ENCODE measurements at places on chromosomes 4 and X. TPM values are rescaled to one million over a fixed set of nuclear protein-coding genes. Genes with fewer than 3 reads are reported as not detected.

The ATRX gene
- 34.2 TPM for total RNA-seq

The SLITRK4 gene
- total RNA-seq, result 0.32 TPM

The TLR2 gene
- 7.0 TPM for total RNA-seq

The APLN gene
- total RNA-seq, result 0.28 TPM

The EDA2R gene
- total RNA-seq, result 0.72 TPM

The PRKG2 gene
- 1.3 TPM for total RNA-seq

The VCX3B gene
- not detected for total RNA-seq

The LARP7 gene
- 22.8 TPM for total RNA-seq

The USP51 gene
- 0.40 TPM for total RNA-seq

The ATP7A gene
- total RNA-seq, result 8.7 TPM

DNA sequence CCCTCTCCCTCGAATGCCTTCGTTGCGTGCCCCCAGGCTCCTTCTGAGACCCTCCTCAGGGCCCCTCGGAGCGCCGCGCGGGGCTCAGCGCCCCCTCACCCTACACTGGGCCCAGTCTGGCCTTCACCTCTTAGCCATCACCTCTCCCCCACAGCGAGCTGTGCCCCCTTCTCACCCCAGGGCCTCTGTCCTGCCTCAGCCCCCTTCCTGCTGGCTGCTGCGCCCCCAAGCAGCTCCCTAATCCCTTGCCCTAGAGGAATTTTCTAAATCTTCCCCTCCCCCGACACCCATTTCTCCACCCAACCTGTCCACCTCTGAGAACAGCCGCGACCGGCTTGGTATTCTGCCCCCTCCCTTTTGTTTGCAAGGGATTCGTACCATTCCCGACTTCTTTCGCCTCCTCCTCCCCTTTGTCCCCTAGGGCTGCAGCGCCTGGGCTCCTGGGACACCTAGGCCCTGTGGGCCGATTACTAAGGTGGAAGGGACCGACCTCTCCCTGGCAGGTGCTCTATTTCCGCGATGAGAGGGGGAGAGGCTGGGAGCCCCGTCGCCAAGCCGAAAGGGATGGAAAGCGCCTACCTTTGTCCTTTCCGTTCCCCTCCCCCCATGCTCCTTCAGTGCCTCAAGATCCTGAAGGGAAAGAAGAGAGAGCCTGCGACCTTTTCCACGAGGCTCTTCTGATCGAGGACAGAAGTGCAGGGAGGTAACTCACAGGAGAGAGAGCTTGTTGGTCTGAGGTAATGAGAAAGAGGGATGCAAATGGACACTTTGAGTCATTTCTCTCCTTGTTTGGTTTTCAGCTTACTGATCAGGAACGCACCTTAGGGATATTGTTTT is 10.9 kb downstream of the DLG3 start:
- no peak for ATAC-seq

- ATAC-seq, result no peak
Measured at GRCh38 chr4:146243141-146243882, 29.0 kb downstream of the REELD1 start.

- no peak for ATAC-seq
Measured at GRCh38 chr4:180898305-180898704, 1344.9 kb upstream of the TENM3 start.

DNA sequence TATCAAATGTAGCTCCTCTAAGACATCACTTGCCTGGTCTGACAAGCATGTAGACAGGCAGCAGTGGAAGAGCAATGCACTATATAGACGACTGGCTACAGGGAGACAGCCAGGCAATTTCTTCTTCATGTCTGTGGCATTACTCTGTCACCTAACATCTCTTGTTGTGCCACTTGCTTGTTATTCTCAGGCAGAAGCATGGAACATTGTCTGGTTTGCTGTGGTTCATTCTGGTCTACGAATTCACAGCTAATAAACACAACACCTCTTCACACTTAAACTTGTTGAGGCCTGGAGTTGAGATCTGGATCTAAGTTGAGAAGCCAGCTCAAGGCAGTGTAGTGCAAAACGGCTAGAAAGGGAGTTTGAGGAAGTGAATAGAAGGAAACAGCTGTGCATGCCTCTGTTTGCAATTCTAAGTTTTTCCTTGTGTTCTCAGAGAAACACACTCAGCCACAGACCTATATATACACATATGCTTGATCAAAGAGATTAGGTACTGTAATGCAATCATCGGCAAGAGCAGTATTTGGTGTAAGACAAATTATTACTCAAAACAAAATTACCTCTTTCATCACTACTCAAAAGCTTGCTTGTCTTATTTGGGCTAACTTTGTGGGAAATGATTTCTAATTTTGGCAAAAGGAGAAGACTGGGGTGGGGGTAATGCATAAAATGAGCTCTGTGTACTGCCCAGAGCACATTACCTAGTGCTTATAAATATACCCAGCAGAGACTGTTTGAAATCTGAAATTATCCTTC is 243.8 kb downstream of the PPP3CA start:
- ATAC-seq, result peak; percentile 54

- ATAC-seq, result no peak
Measured at GRCh38 chr4:44668526-44668925, 9.7 kb upstream of the GUF1 start.

DNA sequence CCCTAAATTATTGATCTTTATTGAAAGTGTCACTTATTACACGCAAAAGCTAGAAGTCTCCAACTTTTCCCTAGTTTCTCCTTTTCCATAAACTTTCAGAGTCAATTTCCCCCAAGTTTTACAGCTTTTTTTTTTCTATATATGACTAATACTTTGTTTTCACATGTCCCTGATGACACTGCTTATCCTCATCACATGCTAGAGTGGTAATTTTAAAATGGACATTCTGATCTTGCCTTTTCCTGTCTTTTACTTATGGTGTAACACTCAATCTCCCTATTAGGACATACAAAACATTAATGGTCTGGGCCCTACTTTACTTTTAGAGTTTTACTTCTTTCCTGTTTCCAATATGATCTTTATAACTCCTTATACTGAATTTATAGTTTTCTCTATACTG is 112.6 kb downstream of the ANK2 start:
- no peak for ATAC-seq

DNA sequence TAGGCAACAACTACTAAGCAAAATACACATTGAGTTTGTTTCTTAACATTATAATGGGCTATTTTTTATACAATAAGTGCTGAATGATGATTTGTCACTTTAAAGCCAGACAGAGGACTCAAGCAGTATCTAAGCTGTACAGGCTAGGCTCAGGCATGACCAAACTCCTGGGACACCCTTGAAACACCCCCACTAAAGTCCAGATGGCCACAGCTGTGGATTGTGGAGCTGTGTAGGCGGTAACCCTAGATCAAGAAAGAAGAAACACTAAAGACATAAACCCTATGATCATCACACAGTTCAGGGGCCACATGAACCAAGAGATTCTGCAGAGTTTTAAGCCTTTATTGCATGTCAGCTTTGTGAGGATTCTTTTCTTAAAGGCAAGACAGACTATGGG is 25.1 kb downstream of the TAB3 start:
- ATAC-seq, result no peak

GRCh38 chr4:72031868-72032608 is at the start of gene NPFFR2:
NPFFR2 (plus strand) TSS chr4:72032000; CDS start chr4:72128592, 96,592 bp downstream.
- ATAC-seq, result no peak

DNA sequence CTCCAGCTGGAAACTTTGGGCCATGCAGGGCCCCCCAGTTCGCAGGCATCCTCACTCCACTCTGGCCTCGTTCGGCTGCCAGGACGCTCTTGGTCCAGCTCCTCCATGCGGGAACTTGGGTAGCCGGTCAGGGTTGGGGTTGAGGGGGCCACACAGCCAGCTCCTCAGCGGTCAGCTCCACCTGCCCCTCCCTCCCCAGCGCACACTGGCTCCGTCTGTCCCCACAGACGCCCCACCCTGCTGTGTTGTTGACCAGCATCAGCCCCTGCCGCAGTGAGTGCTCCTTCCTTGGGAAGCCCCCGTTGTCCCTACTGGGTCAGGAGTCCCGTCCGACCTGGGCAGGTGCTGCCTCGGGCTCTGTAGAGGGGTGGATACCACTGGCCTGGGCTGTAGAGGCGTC is 5.8 kb downstream of the FGFRL1 start:
- no peak for ATAC-seq

- ATAC-seq, result no peak
Measured at GRCh38 chrX:121782976-121783375, 735.6 kb downstream of the GLUD2 start.

DNA sequence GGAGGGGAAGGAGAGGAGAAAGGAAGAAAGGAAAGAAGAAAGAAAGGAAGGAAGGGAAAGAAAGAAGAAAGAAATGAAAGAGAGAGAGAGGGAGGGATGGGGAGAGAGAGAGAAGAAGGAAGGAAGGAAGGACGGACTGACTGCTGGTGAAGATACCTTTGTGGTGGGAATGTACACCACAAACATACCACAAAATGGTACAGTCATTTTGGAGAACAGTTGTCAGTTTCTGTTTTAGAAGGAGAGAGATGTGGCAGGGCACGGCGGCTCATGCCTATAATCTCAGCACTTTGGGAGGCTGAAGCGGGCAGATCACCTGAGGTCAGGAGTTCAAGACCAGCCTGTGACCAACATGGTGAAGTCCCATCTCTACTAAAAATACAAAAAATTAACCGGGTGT is 40.0 kb upstream of the SHISA3 start:
- no peak for ATAC-seq

DNA sequence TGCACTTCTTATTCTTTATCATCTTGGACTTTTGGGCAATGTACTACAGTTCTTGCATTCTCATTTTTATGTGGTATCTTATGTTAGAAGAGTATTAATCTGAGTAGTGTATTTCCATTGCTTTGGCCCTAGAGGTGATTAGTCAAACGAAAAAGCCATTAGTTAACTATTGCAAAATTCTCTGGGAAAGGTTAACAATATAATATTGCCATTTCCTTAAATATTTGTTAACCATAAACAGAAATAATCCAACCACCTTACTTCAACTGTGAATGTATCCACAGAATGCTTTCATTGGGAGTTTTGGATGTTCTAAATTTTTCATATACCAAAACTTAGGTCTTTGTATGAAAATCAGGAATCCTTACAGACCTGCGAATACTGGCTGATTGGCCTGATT is 294.6 kb upstream of the UGT8 start:
- ATAC-seq, result no peak

DNA sequence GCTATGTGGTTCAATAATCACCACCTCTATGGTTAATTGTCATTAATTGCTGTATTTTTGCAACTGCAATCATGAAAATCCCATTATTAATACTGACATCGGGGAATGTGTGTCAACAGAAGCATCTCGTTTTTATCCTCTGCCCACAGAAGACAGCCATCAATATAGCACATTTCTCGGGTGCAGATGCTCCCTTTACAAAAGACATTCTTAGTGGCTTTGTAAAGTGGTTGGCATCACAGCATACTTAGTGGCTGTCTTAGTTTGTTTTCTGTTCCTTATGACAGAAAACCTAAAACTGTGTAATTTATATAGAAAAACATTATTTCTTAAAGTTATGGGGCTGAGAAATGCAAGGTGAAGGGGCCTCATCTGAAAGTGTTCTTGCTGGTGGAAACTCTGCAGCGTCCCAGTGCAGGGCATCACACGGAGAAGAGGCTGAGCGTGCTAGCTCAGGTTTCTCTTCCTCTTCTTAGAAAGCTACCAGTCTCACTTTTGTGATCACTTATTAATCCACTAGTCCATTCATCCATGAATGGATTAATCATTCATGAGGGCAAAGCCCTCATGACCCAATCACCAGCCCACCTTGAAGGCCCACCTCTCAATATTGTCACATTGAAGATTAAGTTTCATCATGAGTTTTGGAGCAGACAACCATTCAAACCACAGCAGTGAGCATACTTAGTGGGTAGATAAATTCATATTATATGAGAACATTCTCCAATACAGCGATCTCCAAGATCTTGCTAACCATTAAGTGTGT is 1067.7 kb upstream of the PABPC4L start:
- ATAC-seq, result no peak

- ATAC-seq, result no peak
Measured at GRCh38 chrX:37420756-37421155, 71.6 kb downstream of the PRRG1 start.

DNA sequence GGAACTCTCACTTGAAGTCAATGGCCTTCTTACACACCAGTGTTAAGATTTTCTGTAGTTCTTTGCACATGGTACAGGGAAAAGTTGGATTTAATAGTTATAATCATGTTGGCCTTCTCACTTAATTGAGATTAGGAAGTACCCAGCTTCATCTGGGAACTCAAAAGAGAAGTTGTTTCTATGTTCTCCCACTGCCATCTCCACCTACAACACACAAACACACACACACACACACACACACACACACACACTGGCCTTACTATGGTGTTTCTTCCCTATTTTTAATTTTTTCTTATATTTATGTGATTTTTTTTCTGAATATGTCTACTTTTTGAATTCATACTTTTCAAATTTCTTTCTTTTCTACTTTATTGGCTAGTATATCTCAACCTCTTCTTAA is 10.0 kb upstream of the CHIC2 start:
- no peak for ATAC-seq

- ATAC-seq, result peak; percentile 65
Measured at GRCh38 chrX:68822641-68823410, 6.0 kb upstream of the EFNB1 start.

GRCh38 chrX:25519258-25519657 is 503.5 kb upstream of the ARX start:
- ATAC-seq, result no peak

GRCh38 chrX:22097012-22097694 is 65.0 kb downstream of the PHEX start:
- no peak for ATAC-seq

DNA sequence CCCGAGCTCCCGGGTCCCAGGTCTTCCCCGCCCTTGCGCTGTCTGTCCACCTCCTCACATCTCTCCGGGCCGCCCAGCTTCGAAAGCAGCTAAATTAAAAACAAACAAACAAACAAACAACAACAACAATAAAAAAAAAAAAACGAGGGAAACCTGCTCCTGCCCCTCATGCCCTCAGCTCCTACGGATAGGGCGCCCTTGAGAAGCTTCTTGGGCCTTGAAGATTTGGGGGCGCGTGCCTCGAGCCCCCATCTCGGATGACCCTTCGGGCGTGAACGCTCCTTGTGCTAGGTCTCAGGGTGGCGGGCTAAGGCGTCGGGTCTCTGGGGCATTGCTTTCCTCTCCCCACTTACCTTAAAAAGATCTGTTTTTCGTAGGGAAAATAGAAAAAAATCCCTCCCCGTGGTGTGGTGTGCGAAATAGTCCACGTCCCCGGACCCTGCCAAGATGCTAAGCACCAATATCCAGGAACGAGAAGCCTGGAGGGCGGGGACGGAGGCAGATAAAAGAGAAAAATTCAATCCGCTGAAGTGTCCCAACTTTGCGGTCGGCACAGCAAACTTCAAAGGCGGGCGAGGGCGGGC is 603 bp downstream of the NDNF start:
- no peak for ATAC-seq

DNA sequence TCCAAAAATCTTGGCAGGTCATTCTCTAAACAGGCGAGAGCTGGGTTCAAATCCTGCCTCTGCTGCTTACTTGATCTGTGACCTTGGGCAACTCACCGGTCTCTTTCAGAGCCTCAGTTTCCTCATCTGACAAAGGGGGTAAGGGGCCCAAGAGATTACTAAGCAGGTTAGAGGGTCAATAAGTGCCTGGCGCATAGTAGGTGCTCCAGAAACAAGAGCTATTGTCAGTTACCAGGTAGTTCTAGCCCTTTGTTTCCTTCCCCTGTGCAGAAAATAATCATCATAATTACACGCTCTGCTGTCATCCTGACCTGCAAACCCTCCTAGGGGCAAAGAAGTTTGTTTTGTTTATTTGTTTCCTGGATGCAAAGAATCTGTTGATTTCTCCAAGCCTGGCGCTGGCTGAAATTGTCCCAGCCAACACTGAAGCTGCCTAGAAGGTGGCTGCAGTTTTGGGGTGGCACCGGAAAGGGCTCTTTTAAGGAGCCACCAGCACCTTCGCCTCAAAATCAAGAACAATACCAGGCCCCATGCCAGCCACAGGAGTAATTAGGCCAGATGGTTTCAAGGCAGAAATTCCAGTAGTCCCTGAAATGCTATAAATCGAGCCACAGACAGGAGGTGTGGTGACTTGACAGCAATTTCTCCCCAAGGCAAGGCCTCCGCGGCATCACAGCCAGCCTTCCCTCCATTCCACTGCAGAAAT is 10.2 kb upstream of the KIAA0232 start:
- ATAC-seq, result peak; percentile 66

All from esophagus mucosa (tissue), 1 donor.